NCI-H524 (cell line): ENCODE measurements at places on chromosomes 7 and 10.

DNA sequence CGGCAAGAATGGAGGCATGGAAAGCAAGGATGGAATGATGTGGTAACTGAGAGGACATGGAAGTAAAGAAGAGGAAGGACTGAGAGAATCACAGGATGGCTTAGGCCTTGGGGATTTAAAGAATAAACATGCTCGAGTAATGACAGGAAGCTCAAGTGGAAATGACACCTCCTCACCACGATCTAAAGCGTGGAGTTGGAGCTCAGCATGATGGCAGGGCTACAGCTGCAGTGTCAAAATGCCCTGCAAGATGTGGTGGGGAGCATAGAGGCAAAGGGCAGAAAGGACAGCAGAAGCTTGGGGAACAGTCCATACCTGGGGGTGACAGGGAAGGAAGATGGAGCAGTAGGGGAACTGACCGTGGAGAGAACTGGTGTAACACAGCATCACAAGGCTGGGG lies 229.5 kb upstream of the PLXNA4 start:
- no peak for DNase-seq

GRCh38 chr7:24963218-24963617 lies 16.8 kb downstream of the OSBPL3 start:
- no peak for DNase-seq

GRCh38 chr10:5018134-5018533 lies 14.5 kb upstream of the AKR1C2 start:
- DNase-seq, result no peak

DNA sequence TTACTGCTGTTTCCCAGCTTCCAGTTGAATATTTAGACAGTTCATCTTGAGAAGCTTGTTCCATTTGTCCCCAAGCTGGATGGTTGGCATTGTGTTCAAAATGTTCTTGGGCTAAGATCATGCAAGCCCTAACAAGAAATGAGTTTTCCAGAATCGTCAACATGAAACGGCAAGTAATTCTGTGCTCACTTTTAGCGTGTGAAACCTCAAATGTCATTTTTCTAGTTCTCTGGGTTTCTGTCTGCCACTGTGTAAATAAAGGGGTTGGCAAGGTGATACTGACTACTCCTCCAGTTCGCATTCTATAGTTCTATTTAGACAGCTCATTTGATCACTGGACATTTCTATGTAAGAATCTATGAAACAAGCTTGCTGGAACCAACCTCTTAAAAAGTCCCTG lies 194.0 kb downstream of the AHR start:
- DNase-seq, result no peak

DNA sequence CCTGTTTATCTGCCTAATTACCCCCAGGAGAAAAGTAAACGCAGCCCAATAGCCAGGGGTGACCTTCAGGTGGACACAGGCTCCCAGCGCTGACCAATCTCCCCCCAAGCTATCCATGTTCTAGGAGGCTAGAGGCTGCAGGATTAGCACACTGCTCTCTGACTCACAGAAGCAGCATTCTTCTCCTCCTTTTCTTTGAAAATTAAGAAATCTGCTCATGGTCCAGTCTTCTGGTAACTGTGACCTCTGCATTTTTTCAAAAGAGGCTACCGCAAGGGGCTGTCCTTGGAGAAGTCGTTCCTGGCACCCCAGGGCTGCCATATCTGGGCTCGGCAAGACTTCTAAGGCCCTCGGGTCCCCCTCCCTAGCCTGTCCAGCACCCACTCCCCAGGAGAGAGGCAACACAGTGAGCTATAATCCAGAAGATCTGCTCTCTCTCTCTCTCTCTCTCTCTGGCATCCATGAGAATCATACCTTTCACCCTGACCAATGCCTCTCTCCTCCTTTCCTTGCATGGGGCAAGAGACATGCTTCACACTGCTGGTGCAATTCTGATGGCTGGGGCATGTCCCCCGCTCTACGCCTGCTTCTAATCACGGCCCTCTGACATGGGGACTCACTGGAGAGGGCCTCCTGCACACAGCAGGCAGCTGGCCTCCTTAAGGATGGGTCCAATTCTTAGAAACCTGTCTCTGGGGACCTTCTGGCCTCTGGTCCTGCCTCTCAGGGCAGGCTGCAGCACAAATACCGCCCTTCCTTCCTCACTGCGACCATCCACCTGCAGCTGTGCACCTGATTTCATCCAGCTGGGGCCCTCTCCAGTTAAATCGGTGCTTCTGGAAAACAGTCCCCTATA lies 27.3 kb downstream of the ANXA11 start:
- DNase-seq, result no peak

DNA sequence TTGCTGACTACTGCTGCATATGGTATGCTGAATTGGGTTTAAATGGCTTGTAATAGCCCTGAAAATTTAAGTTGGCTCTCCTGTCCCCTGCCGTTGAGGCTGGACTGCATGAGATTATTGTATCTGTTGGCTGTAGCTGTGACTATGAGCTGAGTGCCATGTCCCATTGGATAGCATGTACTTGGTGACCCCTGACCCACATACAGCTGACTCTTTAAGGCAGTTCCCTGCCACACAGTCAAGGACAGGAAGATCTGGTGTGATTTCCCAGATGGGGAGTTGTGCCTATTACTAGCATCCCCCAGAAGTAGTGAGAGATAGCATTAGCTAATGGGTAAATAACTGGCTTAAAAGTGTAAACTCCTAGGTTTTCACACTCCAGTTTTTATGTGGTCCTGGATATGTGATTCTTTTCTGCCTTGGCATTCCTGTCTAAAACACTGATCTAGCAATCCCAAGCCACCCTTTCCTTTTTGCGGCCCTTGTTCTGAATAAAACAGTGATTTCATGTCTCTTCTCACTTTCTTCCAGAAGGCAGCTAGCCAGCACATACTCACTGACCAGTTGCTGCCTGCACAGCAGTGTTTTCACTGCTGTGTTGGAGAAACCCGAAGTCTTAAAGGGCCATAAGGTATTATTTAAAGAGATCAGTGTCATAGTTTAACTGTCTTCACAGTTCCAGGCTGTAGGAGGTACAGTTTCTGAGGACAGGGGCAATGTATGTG lies 35.9 kb downstream of the LRRC4 start:
- no peak for DNase-seq

DNA sequence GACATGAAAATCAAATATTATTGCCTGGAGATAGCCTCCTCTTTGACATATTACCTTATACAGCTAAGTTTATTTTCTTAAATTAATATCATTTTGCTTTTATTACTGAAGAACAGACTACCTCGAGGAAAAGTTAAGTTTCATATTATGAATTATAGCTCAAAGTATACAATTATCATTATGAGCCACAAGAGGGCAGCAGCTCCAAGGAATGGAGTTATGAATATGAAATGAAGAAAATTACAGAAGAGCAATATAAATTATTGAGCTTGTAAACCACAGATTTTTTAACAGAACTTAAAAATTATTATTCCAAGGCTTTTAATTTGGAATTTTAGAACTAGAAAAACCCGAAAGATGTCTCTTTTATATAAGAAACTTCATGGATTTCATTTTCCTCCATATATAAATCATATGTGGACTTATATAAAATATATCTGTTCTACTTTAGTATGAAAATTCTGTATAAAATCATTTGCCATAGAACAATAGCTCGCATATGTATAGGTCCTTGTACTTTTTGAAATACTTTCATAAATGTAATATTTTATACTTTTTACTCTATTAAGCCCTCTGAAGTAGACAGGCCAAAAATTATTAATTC lies 40.1 kb downstream of the IQUB start:
- peak; percentile 1 for DNase-seq

- peak; percentile 88 for DNase-seq
These were observed 38.9 kb upstream of the TOMM7 start for GRCh38 chr7:22861576-22861975.

- no peak for DNase-seq
These were observed 505 bp downstream of the NUDCD3 start for GRCh38 chr7:44489955-44490350.
